ENCODE measurements at places on chromosomes 6 and 20. TPM values are rescaled to one million over a fixed set of nuclear protein-coding genes. Genes with fewer than 3 reads are reported as not detected.

- no peaks in the 10 kb centered on the region for H3K4me1 ChIP-seq
- no peak for DNase-seq
- no peaks in the 10 kb centered on the region for H3K36me3 ChIP-seq
- no peaks in the 10 kb centered on the region for H3K27me3 ChIP-seq
- no peak overlapping the region for H3K4me3 ChIP-seq
Observed at GRCh38 chr6:6614983-6615349, 26.4 kb downstream of the LY86 start.

Gene ACTL10
- not detected for total RNA-seq

Gene WFDC5
- not detected for total RNA-seq

Gene C20orf202
- not detected for total RNA-seq

Gene ASXL1
- total RNA-seq = 90.6 TPM

DNA sequence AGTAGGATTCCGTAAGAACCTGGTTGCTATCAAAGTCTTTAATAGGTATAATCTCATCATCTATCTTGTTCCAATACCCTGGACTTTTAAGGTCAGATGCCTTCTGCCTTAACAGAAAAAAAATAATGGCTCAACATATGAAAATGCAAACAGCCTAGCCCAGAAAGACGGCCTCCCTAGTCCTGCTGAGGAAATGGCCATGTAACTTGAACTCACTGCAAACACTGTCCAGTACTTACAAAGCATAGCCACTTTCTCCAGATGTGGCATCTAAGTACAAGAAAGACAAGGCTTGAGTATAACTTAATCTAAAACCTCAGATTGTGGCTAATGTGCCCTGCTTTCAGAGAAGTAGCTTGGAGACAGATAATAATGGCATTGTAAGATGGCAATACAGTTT, 26.5 kb downstream of the FASTKD5 start:
- no peaks in the 10 kb centered on the region for H3K27me3 ChIP-seq
- H3K36me3 ChIP-seq = no peaks in the 10 kb centered on the region
- no peak overlapping the region for H3K27ac ChIP-seq

Data from uterus (tissue), 4 donors.